ENCODE measurements at places on chromosomes 7 and 10. TPM values are rescaled to one million over a fixed set of nuclear protein-coding genes. Genes with fewer than 3 reads are reported as not detected.

MBLAC1 gene
- 1.4 TPM for total RNA-seq

SSBP1 gene
- 380 TPM for total RNA-seq

NPTX2 gene
- total RNA-seq, result not detected

ATOH7 gene
- total RNA-seq, result not detected

GRCh38 chr7:30365621-30366020, 81.2 kb downstream of the ZNRF2 start:
- DNase-seq, result no peak

All from A172 (cell line).